ENCODE measurements at places on chromosomes 11 and 22. TPM values are rescaled to one million over a fixed set of nuclear protein-coding genes. Genes with fewer than 3 reads are reported as not detected.

CELSR1 gene
- 7.3 TPM for total RNA-seq

C22orf31 gene
- total RNA-seq, result not detected

CBLIF gene
- total RNA-seq, result not detected

LRRC4C gene
- not detected for total RNA-seq

FIBP gene
- 150 TPM for total RNA-seq

OR4P4 gene
- total RNA-seq, result not detected

TIMM8B gene
- 30.9 TPM for total RNA-seq

MEN1 gene
- 34.0 TPM for total RNA-seq

FAM180B gene
- total RNA-seq, result not detected

DEPDC5 gene
- 11.6 TPM for total RNA-seq

MPZL3 gene
- total RNA-seq, result 0.89 TPM

FTH1 gene
- 2,864 TPM for total RNA-seq

KRTAP5-9 gene
- total RNA-seq, result not detected

MRGPRX3 gene
- total RNA-seq, result not detected

OAF gene
- total RNA-seq, result 39.5 TPM

KCTD14 gene
- 0.42 TPM for total RNA-seq
